ENCODE measurements at places on chromosomes 16 and 17.

DNA sequence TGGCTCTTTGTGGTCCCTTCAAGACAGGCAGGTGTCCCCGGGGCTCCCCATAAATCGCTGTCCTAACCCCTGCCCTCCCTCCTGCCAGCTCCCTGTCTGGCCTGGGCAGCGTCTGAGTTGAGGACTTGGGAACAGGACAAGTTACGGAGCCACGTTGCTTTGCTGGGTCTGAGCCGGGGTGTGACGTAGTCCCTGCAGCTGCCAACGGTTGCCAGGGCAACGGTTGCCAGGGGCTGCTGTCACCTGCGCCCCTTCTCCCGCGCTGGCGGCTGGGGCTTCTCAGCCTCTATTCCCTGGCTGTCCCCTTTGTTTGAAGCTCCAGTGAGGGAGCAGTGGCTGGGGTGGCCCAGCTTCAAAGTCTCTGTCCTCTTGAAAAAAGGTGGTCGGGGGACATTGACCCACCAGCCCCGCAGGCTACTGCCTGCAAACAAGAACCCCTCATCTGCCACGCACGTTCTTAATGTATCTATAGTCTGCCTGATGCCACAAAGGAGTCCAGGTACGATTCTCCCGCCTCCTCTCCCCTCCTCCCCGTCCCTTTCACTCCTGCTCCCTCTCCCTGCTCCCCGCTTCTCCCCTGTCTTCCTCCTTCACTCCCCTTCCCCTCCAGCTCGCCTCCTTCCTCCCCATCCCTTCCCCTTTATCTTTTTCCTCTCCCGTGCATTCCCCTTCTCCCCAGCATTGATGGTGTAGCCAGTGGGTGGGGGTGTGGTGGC, 10.9 kb downstream of the ADGRG1 start:
- no peak overlapping the region for H3K4me3 ChIP-seq
- no peaks in the 10 kb centered on the region for H3K4me1 ChIP-seq
- H3K27ac ChIP-seq: no peak overlapping the region
- peaks cover 36% of the 10 kb centered on the region for H3K27me3 ChIP-seq

DNA sequence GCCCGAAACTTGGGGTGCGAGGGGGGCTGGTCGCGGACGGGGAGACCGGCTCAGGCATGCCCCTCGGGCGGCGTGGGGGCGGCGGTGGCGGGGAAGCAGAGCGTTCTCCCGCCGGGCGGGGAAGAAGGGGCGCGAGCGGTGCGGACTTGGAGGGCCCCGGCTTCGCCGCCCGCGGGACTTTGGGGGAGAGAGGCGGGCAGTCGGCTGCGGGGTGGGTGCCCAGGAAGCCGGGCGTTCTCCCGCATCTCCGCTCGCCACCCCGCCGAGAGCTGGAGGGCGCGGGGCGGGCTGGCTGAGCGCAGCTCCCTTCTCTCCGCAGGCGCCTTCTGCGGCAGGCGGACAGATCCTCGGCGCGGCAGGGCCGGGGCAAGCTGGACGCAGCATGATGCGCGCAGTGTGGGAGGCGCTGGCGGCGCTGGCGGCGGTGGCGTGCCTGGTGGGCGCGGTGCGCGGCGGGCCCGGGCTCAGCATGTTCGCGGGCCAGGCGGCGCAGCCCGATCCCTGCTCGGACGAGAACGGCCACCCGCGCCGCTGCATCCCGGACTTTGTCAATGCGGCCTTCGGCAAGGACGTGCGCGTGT, 772 bp downstream of the NTN1 start:
- H3K4me3 ChIP-seq: peak overlapping the region; percentile 92
- no peak overlapping the region for H3K27ac ChIP-seq
- H3K36me3 ChIP-seq: peaks cover 3% of the 10 kb centered on the region
- DNase-seq: no peak
- peaks cover 8% of the 10 kb centered on the region for H3K4me1 ChIP-seq

GRCh38 chr17:33684735-33685134, 391.6 kb upstream of the ASIC2 start:
- H3K36me3 ChIP-seq: no peaks in the 10 kb centered on the region
- H3K27me3 ChIP-seq: peaks cover 30% of the 10 kb centered on the region
- no peak overlapping the region for H3K27ac ChIP-seq

DNA sequence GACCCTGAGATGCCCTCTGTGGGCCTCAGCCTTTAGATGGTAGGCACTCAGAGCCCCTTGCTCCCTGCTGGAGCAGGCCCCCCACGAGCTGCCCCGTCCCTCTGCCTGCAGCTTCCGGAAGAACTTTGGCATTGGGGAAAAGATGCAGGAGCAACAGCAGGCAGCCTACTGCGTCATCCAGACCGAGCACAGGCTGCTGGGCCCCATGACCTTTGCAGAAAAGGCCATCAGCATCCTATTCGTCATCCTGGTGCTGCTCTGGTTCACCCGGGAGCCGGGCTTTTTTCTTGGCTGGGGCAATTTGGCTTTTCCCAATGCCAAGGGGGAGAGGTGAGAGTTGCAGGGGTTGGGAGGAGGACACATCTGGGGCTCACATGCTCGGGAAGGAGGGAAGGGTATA, 12.7 kb upstream of the FOXN1 start:
- peaks cover 24% of the 10 kb centered on the region for H3K27me3 ChIP-seq
- H3K4me1 ChIP-seq: peaks cover 2% of the 10 kb centered on the region
- H3K4me3 ChIP-seq: no peak overlapping the region
- peaks cover 2% of the 10 kb centered on the region for H3K36me3 ChIP-seq

- DNase-seq: no peak
- peaks cover 6% of the 10 kb centered on the region for H3K36me3 ChIP-seq
- no peak overlapping the region for H3K27ac ChIP-seq
- peaks cover 52% of the 10 kb centered on the region for H3K27me3 ChIP-seq
- peaks cover 3% of the 10 kb centered on the region for H3K4me1 ChIP-seq
Observed at GRCh38 chr17:923633-924032, 55.9 kb downstream of the NXN start.

GRCh38 chr16:29710227-29711219, 31.5 kb downstream of the QPRT start:
- peaks cover 14% of the 10 kb centered on the region for H3K4me1 ChIP-seq
- peak overlapping the region; percentile 90 for H3K27ac ChIP-seq
- no peak for DNase-seq
- H3K27me3 ChIP-seq: no peaks in the 10 kb centered on the region
- H3K36me3 ChIP-seq: no peaks in the 10 kb centered on the region
- no peak overlapping the region for H3K4me3 ChIP-seq

DNA sequence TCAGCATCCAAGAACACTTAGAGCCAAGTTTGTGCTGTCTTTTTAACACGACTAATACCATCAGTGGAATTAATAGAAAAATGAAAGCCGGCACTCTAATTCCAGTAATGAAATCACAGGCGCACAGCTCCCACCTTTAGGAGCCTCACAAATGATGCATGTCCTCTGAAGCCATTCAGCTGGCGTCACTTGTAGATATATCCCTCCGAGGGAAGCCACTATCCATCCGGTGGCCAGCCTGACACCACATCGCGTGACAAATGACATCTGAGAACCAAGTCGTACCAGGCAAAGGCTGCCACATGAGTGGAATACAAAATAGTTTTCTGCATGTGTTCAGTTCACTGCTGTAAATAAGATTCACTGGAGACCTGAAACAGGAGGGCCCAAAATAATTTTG, 205.6 kb downstream of the GRIN2A start:
- no peaks in the 10 kb centered on the region for H3K27me3 ChIP-seq
- H3K27ac ChIP-seq: no peak overlapping the region
- no peaks in the 10 kb centered on the region for H3K36me3 ChIP-seq

- H3K4me1 ChIP-seq: peaks cover 2% of the 10 kb centered on the region
- H3K27me3 ChIP-seq: peaks cover 55% of the 10 kb centered on the region
- H3K36me3 ChIP-seq: peaks cover 3% of the 10 kb centered on the region
- DNase-seq: no peak
- H3K27ac ChIP-seq: no peak overlapping the region
Observed at GRCh38 chr17:79420318-79421243, 190.3 kb downstream of the RBFOX3 start.

DNA sequence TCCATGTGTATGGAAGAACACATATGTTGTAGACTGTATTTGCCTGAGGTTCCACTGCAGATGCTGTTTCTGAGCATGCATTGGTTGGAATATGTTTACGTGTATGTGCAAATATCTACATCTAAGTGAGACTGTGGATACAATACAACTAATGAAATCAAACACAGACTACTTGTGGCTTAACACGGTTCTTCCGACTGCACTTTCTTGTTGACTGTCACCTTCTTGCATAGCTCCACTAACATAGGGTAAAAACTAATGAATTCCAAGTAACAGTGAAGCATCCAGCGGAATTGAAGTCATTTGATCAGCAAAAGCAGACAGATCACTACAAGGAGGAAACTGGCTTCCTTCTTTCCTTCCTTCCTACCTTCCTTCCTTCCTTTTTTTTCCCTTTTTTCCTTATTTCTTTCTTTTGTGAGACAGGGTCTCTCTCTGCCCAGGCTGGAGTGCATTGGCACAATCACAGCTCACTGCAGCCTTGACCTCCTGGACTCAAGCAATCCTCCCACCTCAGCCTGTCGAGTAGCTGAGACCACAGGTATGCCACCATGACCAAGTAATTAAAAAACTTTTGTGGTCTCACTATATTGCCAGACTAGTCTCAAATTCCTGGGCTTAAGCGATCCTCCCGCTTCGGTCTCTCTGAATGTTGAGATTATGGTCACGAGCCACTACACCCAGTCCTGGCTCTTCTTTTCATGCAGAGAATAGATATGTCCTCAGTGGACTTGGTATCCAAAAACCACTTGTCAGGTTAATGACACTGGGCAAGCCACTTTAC, 22.0 kb upstream of the CCL1 start:
- no peak overlapping the region for H3K4me3 ChIP-seq
- no peak for DNase-seq
- no peaks in the 10 kb centered on the region for H3K36me3 ChIP-seq
- H3K4me1 ChIP-seq: peaks cover 8% of the 10 kb centered on the region

DNA sequence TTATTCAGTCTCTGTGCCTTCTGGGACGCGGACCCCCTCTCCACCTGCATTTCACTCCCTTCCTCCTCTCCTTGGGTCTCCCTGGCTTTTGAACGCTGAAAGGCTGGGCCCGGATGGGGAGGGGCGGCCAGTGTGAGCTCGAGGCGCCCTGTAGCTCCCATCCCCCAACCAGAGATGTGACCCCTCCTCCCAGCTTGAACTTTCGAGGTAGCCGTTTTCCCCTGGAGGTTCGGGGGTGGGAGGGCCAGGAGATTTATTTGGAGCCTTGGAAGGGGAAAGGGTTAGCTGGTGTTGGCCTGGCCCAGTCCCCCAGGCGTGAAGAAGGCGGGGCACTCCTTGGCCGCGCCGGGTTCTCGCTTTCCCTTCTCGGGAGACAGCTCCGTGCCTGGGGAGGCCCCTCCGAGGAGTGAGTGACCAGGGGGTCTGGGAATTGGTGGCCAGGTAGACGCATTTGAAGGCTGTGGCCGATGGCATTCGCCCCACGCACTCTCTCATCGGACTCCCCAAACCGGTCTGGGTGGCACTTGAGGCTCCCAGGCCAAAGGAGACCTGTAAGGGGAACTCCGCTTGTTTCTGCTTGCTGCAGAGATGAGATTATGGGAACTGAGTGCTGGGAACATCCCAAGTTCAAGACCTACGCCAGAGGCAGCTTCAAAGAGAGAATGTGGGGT, 942 bp downstream of the LDAF1 start:
- no peaks in the 10 kb centered on the region for H3K27me3 ChIP-seq
- H3K36me3 ChIP-seq: no peaks in the 10 kb centered on the region
- no peak for DNase-seq

- H3K27ac ChIP-seq: no peak overlapping the region
- H3K4me1 ChIP-seq: peaks cover 15% of the 10 kb centered on the region
- H3K4me3 ChIP-seq: peak overlapping the region; percentile 87
- peak; percentile 38 for DNase-seq
- no peaks in the 10 kb centered on the region for H3K36me3 ChIP-seq
Observed at GRCh38 chr16:81616321-81617020, 162.6 kb upstream of the PLCG2 start.

- no peak for DNase-seq
- H3K27ac ChIP-seq: peak overlapping the region; percentile 98
- H3K4me3 ChIP-seq: no peak overlapping the region
Observed at GRCh38 chr17:8894202-8894671, 26.8 kb upstream of the PIK3R6 start.

- DNase-seq: no peak
- H3K27ac ChIP-seq: no peak overlapping the region
- H3K4me3 ChIP-seq: no peak overlapping the region
- H3K27me3 ChIP-seq: no peaks in the 10 kb centered on the region
- H3K4me1 ChIP-seq: peaks cover 5% of the 10 kb centered on the region
Observed at GRCh38 chr17:37134050-37134449, 185.3 kb downstream of the AATF start.

DNA sequence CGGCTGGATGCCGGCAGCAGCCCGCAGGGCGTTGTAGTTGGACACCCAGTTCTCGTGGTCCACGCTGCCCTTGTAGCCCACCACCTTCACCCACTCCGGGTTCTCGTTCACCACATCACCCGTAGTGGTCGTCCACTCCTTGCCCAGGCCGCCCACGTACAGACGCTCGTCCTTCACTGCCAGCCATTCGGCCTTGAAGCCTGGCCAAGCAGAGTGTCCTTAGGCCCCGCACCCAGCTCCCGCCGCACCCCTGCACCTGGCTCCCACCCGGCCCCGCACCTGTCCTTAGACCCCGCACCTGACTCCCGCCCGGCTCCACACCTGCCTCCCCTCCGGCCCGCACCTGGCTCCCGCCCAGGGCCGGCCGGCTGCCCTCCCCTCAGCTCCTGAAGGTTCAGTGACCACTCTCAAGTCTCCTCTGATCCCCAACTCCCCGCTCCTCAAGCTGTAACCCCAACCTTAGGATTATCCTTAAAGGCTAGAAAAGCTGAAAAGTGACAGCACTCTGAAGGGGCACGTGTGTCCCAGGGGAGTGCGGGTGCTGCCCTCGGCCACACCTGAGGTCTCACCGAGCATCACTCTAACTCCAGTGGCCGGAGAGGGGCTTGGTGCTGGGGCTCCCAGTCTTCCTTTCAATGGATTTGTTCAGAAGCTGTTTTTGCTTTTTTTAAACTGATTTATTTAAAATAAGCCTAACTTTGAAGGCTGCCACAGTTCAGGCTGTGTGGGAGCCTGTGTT, 14.4 kb downstream of the CANT1 start:
- DNase-seq: no peak
- H3K36me3 ChIP-seq: peaks cover 3% of the 10 kb centered on the region
- no peak overlapping the region for H3K27ac ChIP-seq
- H3K4me1 ChIP-seq: peaks cover 6% of the 10 kb centered on the region
- no peaks in the 10 kb centered on the region for H3K27me3 ChIP-seq
- H3K4me3 ChIP-seq: no peak overlapping the region

GRCh38 chr16:19837331-19837980, 47.2 kb downstream of the GPRC5B start:
- no peaks in the 10 kb centered on the region for H3K36me3 ChIP-seq
- no peak for DNase-seq
- no peak overlapping the region for H3K27ac ChIP-seq
- peaks cover 3% of the 10 kb centered on the region for H3K4me1 ChIP-seq
- H3K27me3 ChIP-seq: no peaks in the 10 kb centered on the region
- H3K4me3 ChIP-seq: no peak overlapping the region

All from T-helper 17 cell (primary cell).